Hematopoietic multipotent progenitor cell treated with erythropoietin and hydrocortisone succinate and interleukin-3 and kit ligand, for 6 days (in vitro differentiated cells): ENCODE measurements at places on chromosomes 11 and 22.

DNA sequence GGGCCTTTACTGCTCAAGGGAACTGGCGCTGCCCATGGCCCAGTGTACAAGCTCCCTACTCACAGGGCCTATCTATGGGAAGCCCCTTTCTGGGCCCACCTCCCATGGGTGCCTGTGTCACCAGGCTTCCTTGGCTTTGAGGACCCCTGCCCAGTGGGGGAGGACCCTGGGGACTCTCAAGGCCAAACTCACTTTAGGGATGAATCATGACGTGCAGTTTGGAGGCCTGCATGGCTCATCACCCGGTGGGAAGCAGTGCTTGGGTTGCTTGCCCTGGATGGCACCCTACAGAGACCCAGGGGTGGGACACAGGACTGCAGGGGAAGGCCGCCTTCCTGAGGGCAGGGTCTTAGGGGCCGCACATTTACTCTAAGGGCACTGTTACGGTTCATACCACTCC lies 16.5 kb downstream of the KCTD21 start:
- no peak for DNase-seq

GRCh38 chr11:2293984-2294925 lies 7.5 kb downstream of the C11orf21 start:
- DNase-seq: peak; percentile 43

DNA sequence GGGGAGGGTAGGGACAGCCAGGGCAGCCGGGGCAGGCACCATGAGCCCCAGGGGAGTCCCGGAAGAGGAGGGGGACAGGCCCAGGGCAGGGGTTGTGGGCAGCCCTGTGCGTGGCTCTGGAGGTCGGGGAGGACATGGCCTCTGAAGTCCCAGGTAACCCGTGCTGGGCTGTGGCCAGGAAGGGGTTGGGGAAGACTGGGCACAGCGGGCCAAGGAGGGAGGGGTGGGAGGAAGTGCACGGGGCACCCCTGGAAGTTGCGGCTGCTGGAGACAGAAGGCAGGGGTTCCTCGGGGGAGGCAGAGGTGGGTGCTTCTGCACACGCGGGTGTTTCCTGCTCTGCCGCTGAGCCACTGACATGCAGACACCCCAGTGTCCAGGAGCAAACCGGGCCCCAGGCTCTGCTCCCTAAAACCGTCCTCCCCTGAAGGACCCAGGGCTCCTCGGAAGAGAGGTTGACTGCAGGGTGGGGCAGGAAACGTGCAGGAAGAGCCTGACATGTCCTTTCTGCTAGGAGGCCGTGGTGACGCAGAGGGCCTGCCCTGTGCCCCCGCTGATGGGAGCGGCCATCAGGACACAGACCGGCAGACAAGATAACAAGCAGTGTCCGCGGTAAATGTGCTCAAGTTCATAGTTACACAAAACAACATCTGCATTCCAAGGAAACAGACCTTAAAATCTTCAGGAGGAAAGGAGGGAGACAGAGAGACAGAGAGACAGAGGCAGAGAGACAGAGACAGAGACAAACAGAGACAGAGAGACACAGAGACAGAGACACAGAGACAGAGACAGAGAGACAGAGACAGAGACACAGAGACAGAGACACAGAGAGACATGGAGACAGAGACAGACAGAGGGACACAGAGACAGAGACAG lies 5.7 kb downstream of the TNNI2 start:
- DNase-seq: peak; percentile 95

DNA sequence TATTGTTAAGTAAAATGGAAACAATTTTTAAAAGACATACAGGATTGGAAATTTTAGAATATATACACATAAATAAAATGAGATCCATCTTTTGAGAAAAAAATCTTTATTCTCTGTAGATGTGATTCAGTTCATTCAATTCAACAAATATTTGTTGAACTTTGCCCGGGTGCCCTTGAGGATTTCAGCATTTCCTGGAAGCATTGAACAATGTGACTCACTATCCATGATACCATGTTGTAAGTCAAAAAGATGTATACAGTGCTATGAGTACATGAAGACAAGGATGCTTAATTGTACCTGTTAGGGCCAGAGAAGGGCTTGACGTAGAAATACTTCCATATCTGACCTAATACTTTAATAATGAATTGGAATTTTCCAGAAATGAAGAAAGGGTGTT lies 353.7 kb downstream of the METTL15 start:
- no peak for DNase-seq
